Suprapubic skin (tissue), 4 donors: ENCODE measurements at places on chromosomes 7 and 10.

DNA sequence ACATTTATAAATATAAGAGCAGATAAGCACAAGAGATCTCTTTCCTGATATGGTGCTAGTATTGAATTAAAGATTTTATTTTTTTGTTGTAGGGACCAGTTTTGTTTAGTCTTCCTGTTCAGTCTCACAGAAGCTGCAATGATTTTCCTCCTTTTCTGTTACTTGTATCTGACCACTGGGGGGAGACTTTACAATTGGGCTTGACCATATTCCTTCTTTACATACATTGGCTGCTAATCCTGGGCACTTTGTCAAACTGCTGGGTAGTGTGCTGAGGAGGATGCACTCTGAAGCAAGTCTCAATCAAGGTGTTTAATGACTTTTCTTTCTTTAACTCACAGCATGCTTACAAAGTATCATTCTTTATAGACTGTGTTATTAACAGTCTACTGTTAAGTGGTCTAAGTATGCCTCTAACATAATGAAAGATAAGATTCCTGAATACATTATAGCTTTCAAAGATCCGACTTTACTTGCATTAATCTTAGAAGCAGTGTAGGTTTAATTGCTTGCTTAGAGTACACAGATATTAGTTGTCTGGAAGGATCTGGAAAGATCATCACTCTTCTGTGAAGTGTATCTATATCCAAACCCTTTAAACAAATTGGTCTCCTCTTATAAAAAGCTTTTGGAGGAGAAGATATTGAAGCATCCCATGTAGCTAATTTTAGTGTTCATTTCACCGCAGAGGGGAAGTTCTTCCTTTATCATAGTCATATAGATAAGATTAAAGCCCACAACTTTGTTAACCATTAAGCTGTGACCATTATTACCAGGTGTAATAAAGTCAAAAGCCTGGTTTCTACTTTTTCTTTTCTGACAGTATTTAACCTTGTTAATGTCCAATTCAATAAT is 3.1 kb downstream of the PALS2 start:
- no peak for DNase-seq

- no peak for DNase-seq
Measured at GRCh38 chr10:73950155-73950948, 39.4 kb downstream of the PLAU start.

- DNase-seq = peak; percentile 50
Measured at GRCh38 chr7:155788616-155789000, 23.7 kb downstream of the SHH start.

DNA sequence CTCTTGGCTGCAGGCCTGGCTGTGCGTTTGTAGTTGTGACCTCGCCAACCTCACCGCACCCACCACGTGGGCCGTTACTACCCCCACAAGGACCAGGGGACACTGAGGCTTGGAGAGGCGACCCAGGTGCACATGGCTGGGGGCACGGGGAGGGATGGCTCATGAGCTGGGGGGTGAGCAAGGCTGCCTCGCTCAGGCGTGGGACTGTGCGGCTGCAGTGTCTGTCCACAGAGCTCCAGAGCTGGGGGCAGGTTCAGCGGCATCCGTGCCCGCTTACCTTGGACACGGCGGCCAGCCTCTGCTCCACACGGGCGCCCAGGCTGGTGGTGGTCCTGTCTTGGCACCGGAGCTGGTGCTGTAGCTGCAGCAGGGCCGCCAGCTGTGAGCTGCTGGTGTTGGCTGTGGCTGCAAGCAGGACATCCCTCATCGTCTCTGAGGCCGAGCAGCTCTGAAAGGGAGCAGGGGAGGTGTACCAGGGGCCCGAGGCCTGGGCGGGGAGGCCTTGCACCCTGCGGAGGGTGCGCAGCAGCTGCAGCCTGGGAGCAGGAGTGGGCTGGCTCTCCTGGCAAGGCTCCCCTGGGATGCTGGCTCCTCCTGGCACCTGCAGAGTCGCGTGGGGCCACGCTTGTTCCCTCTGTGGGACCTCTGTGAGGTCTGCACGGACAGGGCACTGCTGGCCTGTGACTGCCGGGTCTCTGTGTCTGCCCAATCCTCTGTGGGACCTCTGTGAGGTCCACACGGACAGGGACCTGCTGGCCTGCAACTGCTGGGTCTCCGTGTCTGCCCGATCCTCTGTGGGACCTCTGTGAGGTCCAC is 60.0 kb upstream of the NKX6-2 start:
- DNase-seq = peak; percentile 66

GRCh38 chr10:80070057-80070456 is 8.4 kb upstream of the TMEM254 start:
- no peak for DNase-seq

GRCh38 chr10:29559996-29560395 is 74.8 kb downstream of the SVIL start:
- DNase-seq = no peak

GRCh38 chr7:131072505-131073091 is 255.1 kb upstream of the MKLN1 start:
- no peak for DNase-seq

DNA sequence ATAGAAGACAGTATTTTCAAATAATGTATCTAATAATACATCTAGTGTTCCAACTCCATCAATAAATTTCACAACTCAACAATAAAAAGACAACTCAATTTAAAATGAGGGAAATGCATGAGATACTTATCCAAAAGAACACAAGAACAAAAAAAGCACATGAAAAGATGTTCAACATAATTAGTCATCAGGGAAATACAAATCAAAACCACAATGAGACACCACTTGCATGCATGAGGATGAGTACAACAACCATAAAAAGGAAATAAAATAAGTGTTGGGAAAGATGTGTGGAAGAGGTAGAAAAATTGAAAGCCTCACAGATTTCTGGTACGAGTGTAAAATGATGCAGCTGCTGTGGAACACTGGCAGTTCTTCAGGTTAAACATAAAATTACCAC is 111.6 kb upstream of the PTPRZ1 start:
- DNase-seq = no peak

DNA sequence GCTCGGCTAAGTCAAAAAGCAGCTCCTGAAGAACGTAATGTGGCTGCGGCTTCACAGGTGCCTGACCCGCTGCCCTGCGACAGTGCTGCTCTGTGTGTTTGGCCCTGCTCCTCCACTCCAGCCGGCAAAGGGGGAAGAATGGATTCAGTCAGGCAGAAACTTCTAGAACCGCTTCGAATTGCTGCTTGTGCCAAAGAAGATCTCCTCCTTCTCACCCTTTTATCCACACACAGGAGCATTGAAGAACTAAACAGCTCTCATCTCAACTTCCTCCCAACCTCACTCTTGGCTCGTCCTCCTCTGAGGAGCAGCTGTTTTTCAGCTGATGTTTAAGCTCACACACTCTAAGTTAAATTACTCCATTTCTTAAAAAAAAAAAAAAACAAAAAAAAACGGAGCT is 651.4 kb downstream of the INHBA start:
- no peak for DNase-seq

- DNase-seq = peak; percentile 28
Measured at GRCh38 chr10:132904814-132905649, 37.3 kb downstream of the CFAP46 start.

GRCh38 chr10:68231106-68231816 is 652 bp downstream of the ATOH7 start:
- DNase-seq = no peak

DNA sequence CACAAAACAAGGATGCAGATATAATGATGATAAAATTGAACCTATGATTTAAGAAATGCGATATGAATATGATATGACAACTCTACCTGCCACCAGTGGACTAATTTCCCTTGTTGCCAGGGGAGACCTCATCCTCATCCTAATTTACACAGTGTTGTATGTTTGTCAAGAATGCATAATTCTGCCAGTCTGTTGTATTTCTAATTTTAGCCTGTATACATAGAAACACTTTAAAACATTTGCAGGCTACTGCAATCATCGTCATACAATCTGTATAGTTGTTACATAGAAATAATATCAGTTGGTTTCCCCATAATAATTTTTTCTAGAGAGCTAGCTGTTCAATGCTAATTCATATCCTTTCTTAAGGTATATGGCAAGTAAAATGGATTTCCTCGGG is 274.2 kb downstream of the DPP6 start:
- no peak for DNase-seq

DNA sequence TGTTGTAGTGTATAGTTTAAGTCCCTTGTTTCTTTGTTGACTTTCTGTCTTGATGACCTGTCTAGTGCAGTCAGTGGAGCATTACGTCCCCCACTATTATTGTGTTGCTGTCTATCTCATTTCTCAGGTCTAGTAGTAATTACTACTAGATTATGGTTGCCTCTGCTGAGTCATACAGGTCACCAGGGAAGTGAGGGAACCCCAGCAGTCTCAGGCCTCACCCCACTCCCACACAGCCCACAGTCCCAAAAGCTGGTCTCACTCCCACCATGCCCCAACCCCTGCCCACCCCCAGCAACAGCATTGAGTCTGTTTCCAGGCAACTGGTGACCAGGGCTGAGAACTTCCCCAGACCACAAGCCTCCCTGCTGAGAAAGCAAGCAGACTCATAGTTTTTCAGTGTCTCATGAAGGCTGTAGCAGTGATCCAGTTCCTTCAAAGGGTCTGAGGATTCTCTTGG is 88.0 kb downstream of the PLXDC2 start:
- DNase-seq = no peak

GRCh38 chr7:130153211-130153908 is 51.8 kb downstream of the TMEM209 start:
- DNase-seq = no peak

GRCh38 chr10:28785018-28785417 is 107.7 kb downstream of the BAMBI start:
- no peak for DNase-seq

- DNase-seq = no peak
Measured at GRCh38 chr7:150966002-150966401, 12.1 kb downstream of the KCNH2 start.

DNA sequence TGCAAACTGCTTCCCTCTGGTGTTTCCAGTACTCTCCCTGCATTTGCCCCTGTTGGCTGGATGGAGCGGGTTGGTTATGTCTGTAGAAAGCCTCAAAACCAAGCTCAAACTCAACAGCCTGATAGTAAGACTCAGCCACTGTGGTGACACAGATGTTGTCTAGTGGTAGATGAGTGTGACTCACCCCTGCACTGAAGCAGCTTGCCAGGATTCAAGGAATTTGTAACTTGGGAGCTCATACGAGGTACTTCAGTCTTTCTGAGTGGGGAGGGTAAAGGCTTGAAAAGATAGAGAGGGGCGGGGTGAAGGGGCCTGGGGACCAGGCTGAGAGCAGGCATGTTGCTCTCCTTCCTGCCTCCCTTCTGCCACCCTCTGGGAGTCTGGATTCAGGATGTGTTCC is 22.9 kb upstream of the AQP1 start:
- no peak for DNase-seq

GRCh38 chr10:119401671-119402395 is 140.7 kb downstream of the RGS10 start:
- DNase-seq = peak; percentile 90

- no peak for DNase-seq
Measured at GRCh38 chr10:14146025-14146424, 184.7 kb downstream of the FRMD4A start.

DNA sequence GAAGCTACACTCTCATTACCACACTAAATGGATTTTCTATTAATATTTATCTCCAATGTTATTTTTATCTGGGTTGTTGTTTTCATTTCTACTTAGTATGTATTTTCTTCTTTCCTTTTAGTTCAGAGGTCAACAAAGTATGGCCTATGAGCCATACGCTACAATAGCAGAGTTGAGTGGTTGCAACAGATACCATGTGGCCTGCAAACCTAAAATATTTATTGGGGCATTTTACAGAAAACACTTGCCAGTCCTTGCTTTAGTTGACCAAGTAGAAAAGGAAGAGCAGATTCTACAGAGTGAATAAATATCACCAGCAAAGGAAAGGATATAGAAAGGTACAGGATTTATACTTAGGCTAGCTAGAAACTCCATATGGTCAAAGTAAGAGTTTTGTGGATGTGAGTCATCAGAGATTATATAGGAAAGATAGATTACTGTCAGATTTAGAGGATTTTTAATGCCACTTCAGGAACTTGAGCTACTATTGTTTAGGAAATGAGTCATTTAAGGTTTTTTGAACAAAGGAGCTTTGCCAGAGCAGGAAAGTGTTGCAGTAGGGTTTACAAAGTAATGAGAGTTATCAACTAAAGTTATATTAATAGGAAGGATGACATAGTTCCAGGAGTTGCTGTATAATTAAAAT is 323.3 kb upstream of the KAT6B start:
- DNase-seq = no peak

- no peak for DNase-seq
Measured at GRCh38 chr10:25811052-25811685, 122.9 kb upstream of the MYO3A start.

DNA sequence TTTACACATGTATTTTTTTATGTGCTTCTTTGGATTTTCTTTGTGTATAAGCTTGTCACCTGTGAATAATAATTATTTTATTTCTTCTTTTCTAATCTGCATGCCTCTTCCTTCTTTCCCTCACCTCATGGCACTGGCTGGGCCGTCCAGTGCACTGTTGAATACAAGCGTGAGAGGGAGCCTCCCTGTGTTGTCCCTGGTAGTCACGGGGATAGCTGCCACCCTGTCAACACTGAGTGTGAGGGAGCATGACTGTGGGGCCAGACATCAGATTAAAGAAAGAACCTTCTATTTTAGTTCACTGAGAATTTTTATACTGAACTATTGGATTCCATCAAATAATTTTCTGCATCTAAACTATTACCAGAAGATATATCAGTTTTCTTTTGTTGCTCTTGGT is 187.9 kb downstream of the CDC14C start:
- DNase-seq = no peak

GRCh38 chr7:2876031-2876731 is 32.1 kb upstream of the GNA12 start:
- no peak for DNase-seq

DNA sequence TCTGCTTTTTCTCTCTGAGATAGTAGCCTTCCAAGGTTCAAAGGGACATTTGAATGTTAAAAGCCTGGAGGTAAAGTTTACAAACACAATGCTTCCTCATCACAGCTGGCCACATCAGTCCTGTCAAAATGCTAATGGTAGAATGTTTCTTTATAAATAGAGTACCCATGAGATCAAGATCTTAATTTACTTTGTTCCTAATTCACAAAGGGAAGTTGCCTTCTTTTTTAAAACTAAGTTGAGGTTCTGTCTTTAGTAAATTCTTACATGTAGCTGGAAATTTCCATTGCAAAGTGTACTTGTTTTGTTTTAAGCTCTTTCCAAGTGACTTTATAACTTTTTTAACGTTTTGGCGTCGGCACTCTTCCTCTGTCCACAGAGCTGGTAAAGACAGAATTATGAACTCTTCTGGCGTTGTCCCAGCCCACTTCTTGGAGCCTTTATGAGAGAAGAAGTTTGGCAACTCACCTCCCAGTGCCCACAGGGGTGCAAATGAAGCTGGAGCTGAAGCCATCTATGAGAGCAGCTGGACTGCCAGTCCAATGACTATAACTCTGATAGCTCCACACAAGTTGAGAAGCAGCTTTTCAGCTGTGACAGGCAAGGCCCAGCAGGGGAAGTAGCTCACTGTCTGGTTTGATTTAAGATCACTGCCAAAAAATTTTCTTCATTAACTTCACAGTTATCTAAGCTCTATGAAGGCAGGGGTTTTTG is 23.3 kb downstream of the FZD1 start:
- no peak for DNase-seq
